ENCODE measurements at places on chromosomes 4 and X. TPM values are rescaled to one million over a fixed set of nuclear protein-coding genes. Genes with fewer than 3 reads are reported as not detected.

The FOXR2 gene
- total RNA-seq: not detected

The KIT gene
- 5.5 TPM for total RNA-seq

The HMX1 gene
- not detected for total RNA-seq

The CFAP97 gene
- 39.0 TPM for total RNA-seq

The TCEAL5 gene
- total RNA-seq: not detected

The DOK7 gene
- total RNA-seq: not detected

The HHIP gene
- total RNA-seq: 1.7 TPM

All from fibroblast of villous mesenchyme (primary cell).